Hypothalamus (tissue), 51 donors: ENCODE measurements at places on chromosomes 11 and 22.

DNA sequence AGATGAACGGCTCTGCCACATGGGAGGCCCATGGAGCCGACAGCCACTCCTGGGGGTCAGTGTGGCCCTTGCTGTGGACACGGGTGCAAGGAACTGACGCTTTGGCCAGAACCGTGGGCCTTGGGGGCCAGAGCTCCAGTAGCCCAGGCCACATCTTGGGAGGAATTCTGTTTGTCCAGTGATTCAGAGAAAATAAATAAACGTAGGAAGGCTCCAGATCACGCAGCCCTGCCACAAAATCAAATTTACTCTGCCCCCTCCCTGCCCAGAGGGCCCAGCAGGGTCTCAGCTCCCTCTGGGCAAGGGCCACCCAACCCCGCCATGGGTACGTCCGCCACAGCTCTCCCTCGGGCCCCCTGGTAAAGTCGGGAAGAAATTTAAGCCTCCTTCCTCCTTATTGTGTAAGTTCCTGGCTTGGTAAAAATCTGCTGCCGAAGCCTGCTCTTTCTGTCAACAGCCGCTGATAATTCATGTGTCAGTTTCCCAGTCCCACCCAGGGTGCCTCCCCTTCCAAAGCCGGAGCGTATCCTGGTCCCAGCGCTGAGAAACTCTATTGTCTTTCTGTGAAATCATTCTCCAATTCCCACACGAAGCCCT, 6.9 kb upstream of the MUC5AC start:
- DNase-seq, result no peak

DNA sequence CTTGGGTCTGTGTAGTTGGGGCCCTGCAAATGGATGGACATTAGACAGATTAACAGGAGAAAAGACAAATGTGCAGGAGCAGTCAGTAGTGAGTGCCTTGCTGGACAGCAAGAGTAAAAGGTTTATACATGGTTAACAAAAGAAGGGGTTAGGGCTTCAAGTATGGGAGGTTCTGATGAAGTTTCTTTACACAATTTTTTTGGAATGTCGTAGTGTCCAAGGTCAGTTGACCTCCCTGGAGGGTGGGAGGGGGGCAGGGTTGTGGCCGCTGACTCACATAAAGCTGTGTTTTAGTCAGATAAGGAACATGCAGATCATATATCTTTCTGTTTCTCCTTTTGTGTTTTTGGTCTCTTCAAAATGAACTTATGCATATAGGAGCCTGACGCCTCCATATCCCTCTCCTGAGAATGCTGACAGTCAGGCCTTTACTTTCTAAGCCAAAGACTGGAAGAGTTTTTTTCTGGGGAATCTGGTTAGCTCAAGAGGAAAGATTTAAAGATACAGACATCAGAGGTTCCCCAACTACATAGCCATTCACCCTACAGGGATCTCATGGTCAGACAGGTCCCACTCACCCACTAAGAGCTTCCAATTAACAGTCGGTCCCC, 134.3 kb downstream of the NECTIN1 start:
- DNase-seq, result no peak

- no peak for DNase-seq
Measured at GRCh38 chr11:117547195-117547850, 219.7 kb downstream of the CEP164 start.

DNA sequence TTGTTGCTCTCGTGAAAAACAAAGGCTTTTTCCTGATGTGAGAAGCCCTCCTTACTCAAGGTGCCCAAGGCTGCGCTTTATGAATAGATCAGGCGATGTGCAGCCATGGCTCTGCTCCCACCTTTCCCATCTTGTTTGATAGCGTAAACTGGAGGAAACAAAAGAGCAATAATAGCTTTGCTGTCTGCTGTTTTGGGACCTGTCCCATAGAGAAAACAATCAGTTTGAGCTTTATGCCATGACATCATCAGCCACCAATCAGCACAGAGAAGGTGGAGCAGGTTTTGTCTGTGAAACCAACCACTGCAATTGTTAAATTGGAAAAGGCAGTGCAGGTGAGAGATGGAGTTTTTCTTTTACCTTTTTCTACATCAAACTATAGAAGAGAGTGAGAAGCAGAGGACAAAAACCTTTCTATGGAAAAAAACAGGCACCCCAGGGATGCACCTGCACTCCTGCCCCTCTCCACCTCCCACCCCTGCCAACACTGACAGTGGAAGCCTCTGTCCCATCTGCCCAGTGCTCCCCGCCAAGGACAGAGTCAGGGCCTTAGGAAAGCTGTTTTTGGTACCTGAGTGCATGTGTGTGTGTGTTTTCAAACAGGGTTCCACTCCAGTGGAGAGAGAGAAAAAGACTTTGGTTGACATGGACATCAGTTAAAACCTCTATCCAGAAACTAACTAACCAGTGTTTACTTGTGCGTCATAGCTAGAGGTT, 80.7 kb downstream of the MICAL3 start:
- no peak for DNase-seq

DNA sequence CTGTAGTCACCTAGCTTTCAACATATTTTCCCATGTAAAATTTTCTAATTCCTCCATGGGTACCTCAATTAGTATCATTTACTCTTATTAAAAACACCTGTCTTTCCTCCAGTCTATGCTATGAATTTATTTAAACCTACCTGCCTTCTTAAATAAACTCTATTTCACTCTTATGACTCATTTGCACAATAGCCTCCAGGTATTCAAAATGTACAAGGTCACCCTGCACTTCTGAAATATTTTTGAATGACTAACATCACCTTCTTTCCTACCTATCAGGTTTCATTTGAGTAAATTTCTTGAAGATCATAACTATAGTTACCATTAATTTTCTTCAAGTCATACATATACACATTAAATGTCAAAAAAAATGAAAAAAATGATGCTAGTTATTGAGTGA, 939.7 kb downstream of the DLG2 start:
- DNase-seq, result no peak

DNA sequence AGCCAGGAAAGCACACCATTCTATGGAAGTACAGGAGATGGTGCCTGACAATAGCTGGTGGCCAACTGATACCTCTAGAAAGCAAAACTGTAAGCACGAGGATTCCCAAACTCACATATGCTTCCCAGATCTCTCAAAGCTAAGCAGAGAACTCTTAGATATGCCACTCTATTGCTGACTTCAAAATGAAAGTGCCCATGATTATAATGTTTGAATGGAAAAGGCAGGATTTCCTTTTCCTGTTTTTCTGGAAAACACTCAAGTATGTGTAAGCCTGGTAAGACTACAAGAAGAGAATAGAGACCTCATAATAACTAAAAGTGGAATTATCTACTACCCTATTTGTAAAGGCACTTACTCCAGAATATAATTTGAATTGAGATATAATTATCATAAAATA, 2.6 kb upstream of the CARD18 start:
- DNase-seq, result no peak

GRCh38 chr11:127873478-127873877, 713.9 kb downstream of the ETS1 start:
- no peak for DNase-seq

DNA sequence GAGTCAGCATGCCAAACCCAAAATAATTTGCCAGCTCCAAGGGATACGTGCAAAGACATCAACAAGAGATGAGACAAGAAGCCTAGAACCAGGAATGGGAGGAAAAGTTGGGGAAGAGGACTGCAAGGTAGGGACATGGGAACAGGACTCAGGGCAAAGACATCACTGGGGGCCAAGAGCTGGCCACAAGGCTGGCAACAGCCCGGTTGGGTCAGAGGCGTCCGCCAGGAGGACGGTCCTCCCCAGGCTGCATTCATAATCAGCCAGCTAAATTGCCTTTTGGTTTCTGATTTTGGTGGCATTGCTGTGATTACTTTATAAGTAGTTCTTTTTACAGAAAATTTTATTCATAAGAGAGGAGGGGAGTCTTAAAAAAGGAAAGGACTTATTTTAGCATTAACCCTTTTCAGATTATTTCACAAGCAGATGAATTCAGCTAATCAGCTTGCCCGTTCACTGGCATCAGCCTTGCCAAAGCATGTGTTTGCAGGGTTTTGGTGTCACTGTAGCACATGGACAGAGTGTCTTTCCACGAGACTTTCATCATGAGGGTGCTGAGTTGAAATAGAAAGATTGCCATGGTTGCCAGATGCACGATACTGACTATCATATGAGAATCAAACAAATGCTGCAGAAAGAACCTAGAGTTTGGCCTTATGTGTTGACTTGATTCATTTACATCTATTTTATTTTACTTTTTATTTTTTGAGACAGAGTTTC, 23.2 kb upstream of the NAV2 start:
- DNase-seq, result no peak

- no peak for DNase-seq
Measured at GRCh38 chr11:14641801-14642200, 1.8 kb upstream of the PDE3B start.

- no peak for DNase-seq
Measured at GRCh38 chr11:88293931-88294330, 43.6 kb downstream of the CTSC start.

DNA sequence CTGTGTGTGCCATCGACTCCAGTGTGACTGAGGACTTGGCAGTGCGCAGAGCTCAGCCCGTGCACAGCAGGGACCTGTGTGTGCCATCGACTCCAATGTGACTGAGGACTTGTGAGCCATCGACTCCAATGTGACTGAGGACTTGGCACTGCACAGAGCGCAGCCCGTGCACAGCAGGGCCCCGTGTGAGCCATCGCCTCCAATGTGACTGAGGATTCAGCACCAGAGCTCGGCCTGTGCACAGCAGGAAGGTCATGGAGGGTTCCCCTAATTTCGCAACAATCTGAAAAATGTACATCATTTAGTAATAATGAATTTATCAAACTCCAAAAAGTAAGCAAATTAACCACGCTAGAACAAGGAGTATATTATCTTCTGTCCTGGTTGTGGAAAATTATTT, 348.3 kb upstream of the B3GAT1 start:
- DNase-seq, result no peak

GRCh38 chr22:19759427-19760057, 1.0 kb upstream of the TBX1 start:
- DNase-seq, result no peak
